Activated naive CD4-positive, alpha-beta T cell (primary cell): ENCODE measurements at places on chromosomes 2 and 18.

DNA sequence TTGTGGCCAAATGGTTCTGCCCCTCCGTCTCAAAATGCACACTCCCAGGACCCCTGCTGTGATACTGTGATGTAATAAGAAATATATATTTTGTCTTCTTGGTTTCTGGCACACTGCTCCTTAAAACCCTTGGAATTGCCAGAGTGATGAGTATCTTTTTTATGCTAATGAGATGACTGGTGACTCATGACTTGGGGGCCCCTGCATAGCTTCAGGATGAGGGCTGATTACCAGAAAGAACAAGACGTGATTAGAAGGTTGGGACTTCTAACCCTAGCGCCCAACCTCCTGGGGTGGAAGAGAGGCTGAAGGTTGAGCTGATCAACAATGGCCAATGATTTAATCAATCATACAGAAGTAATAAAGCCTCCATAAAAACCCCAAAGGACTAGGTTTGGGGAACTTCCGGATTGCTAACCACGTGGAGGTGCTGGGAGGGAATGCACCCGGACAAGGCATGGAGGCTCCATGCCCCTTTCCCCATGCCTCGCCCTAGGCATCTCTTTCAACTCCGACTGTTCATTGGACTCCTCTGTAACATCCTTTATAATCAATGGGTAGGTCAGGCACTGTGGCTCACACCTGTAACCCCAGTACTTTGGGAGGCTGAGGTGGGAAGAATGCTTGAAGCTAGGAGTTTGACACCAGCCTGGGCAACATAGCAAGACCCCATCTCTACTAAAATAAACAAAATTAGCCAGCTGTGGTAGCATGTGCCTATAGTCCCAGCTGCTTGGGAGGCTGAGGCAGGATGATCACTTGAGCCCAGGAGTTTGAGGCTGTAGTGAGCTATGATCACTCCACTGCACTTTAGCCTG lies 89.1 kb downstream of the HS1BP3 start:
- no peak for DNase-seq

- DNase-seq: no peak
These were observed 95.4 kb upstream of the AQP4 start for GRCh38 chr18:26960911-26961310.

GRCh38 chr2:27638037-27638637 lies 9.3 kb downstream of the GPN1 start:
- no peak for DNase-seq

DNA sequence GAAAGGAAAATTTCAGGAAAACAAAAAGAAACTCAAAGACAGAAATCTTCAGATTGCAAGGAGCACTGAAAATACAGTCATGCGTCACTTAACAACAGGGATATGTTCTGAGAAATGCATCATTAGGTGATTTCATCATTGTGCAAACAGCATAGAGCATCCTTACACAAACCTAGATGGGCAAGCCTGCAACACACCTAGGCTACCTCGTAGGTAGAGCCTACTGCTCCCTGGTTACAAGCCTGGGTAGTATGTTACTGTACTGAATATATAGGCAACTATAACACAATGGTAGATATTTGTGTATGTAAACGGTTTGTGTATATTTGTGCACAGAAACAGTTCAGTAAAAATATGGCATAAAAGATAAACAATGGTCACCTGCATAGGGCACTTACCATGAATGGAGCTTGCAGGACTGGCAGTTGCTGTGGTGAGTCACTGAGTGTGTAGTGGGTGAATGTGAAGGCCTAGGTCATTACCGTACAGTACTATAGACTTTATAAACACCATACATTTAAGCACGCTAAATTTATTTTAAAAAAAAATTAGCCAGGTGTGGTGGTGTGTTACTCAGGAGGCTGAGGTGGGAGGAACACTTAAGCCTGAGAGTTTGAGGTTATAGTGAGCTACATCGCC lies 33.4 kb downstream of the SFXN5 start:
- no peak for DNase-seq

- DNase-seq: no peak
These were observed 287.7 kb downstream of the SRBD1 start for GRCh38 chr2:45323344-45323743.

DNA sequence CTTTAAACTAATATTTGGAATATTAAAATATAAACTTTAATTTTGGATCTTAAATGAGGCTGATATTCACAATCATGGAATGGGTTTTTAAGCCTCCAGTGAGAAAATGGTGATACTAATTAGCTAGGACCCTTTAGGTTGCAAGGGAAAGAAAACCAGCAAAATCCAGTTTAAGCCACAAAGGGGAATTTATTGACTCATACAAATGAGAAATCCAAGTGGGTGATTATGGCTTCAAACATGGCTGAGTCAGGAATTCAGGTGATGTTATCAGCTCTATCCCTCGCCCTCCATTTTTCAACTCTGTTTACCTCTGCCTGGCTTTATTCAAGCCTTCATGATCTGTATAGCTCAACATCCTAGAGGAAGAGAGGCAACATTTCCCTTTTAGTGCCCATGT lies 75.3 kb upstream of the DLX2 start:
- no peak for DNase-seq

- DNase-seq: no peak
These were observed 91.5 kb downstream of the LIMS1 start for GRCh38 chr2:108625828-108626195.

- no peak for DNase-seq
These were observed 77.2 kb upstream of the FIGN start for GRCh38 chr2:163812926-163813520.
